ENCODE measurements at places on chromosomes 6 and 20. TPM values are rescaled to one million over a fixed set of nuclear protein-coding genes. Genes with fewer than 3 reads are reported as not detected.

DNA sequence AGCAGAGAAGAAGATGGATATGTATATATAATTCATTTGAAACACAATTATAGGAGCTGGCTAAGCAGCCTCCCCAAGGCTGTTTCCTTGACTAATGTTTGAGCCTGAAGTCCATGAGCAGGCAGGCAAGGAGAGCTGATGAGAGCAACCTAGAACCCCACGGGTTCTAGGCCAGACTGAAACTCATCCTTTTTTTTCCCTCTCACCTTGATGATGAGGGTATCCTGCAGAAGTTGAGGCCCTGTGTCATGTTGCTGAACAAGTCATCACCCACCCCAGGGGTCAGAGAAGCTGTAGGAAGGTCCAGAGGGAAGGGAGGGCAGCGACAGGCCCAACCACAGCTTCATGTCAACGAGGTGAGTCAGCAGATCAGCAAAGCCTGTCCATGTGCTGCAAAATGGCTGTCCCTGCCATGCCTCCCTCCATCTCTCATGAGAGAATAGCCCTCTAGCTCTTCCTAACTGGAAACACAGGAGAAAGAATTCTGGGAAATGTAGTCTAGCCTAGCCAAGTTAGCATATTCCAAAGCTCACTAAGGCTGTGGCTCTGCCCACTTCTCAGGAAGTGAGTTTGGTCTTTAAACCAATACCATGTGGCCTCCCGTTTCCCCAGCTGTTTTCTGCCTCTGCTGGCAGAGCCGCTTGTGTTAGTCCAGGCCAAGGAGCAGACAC lies 91.3 kb upstream of the DTNBP1 start:
- DNase-seq = no peak

- peak; percentile 54 for DNase-seq
Observed at GRCh38 chr20:63652192-63652980, 838 bp downstream of the STMN3 start.

GRCh38 chr20:32902456-32903420 lies 44.0 kb downstream of the EFCAB8 start:
- peak; percentile 65 for DNase-seq

GRCh38 chr20:361561-361960 lies 14.7 kb downstream of the NRSN2 start:
- DNase-seq = no peak

PAX1 gene
- not detected for total RNA-seq

- no peak for DNase-seq
Observed at GRCh38 chr6:148524471-148524882, 181.8 kb downstream of the SASH1 start.

DNA sequence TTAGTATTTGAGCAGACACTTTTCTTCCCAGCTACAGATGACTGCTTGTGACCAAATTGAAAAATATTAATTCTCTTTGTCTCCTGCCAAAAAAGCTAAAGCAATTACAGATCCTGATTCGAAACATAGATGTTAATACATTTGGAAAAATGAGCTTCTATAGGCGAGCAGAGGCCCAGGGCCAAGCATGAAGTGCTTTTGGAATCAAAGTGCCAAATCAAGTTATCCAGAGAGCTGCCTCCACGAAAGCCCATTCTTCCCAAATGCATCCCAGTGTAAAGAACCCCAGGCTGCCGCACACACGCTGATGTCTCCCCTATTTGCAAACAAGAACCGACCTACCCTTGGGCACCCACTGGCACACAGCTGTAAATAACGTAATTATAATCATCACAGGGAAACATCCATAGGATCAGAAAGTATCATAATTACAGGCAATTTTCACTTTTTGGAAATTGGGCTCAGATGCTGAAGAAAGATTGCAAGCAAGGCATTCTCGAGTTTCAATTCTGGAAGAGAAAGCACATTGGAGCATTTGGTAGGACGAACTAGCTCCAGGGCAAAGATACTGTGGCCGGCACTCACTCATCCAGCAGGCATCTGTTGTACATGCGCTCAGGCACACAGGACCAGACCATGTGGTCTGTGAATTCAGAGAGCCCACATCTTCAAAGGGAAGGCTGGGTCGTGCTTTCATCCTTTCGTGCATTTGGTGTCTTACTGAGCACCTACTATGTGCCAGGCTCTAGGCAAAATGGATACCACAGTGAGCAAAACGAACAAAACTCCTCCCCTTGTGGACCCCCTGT lies 45.9 kb downstream of the BMP7 start:
- no peak for DNase-seq

DNAAF9 gene
- total RNA-seq = 20.4 TPM

MAS1 gene
- total RNA-seq = not detected

OR12D3 gene
- not detected for total RNA-seq

GRCh38 chr20:11366660-11367059 lies 551.0 kb upstream of the BTBD3 start:
- DNase-seq = no peak

DNA sequence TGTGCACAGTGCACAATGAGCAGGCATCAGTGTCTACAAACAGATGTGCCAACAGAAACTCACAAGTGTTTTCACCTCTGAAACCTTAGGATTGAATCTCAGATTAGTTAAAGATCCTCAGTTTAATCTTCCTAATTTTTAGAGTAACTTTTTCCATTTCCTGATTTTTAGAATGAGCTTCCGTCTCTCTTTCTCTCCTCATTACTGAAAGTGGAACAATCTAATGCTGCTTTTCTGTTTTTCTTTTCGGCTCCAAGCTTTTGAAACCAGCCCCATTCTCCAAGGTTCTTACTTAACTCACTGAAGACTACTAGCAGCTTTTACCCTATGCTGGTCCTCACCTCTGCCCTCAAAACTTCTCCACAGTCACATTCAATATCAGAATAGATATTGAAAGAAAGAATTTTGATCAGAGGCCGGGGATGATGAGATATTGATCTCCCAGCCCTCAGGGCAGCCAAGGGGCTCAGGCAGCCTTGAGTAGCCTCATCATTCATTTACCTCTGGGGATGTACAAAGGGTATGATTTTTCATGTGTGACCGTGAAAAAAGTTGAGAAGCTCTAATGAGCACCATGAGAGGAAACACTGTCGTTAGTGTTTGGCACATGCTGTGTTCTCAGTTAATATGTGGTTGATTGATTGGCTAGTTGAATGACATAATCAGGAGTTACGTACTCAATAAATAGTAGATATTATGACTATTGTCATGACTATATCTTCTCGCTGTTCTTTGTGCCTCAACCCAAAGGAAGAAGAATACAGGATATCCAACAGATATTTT lies 11.9 kb upstream of the STK38 start:
- DNase-seq = no peak

DNA sequence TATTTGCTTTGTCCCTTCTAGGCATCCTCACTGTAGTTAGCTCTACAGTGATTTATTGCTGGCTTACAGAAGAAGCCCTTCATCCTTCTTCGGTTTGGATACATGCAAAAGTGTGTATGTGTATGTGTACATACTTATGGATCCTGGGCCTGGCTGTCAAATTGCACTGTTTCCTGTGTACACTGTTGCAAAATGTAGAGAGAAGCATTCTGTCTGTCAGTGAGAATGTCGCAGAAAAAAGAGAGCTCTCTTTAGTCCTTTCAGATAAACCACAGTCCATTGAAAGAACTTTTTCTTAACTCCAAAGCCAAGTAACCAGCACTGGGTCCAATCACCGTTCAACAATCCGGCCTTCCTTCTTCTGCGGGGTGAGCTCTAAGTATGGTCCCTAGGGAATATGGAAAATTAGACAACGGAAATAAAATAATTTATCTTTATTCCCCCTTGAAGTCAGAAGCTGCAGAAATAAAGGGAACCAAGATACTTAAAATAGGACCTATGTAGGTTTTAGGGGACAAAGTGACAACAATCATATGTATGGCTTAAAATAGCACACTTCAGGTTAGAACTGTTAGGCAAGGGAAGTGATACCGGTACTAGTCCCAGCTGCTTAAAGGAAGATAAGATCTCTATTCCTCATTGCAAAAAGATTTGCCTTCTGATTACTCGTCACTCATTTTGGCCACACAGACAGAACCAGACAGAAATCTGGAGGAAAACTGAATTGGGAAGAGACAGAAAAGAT lies 107.0 kb downstream of the CD83 start:
- DNase-seq = no peak

TMEM217 gene
- not detected for total RNA-seq

- DNase-seq = no peak
Observed at GRCh38 chr20:61517419-61517818, 265.4 kb downstream of the CDH4 start.

DNA sequence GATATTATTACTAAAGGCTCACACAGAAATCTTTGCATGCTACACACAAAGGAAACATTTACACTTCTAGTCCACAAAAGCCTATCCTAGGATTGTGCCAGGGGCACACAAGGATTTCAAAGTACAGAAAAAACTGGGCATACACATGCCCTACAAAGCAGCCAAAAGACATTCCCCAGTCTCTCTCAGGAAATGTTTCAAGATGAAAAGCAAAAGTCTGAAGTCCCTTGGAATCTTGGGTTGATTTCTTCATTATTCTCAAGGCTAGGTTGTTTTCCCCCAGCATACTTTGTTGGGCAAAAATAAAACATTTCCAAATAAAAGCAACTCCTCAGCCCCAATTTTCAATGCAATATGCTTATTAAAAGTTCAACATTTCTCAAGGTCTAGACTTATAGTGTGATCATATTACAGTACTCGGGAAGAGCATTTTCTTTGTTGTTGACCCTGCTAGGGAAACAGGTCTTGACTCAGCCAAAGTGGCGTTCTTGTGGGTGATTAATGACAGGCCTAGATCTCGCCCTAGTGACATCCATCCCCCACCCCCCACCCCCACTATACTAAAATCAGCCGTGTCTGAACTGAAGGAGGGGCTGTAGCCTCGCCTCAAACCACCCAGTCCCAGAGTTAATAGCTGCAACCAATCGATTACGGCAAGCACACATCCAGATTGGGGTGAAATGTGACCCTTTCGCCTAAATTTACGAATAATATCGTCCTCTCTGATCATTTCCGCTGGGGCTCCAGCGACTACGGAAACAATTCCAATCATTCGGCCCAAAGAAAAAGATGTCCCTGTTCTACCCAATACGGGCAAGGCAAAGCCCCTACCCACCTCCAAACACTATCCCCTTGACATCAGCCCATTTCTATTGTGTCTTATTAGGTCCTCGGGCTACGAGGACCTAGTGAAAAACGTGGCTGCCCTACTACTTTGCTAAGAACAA lies 1.4 kb downstream of the AKIRIN2 start:
- DNase-seq = no peak
